ENCODE measurements at places on chromosomes 12 and 14.

DNA sequence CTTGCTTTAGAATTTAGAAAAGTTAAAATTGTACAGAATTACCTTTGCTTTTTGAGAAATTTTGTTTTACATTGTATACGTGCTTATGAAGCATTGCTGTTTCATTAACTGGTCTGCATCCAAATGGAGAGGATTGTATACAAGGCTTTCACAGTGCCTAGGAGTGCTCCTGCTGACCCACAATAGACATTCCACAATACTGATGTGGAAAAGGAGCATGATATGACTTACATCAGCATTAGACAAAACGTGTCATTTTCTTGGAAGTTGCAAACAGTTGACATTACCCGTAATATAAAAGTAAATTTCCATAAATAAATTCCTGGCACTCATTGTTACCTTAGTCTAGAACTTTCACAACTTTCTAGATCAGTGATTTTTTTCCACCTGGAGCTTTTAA, 1.9 kb downstream of the PRKD1 start:
- DNase-seq, result no peak

DNA sequence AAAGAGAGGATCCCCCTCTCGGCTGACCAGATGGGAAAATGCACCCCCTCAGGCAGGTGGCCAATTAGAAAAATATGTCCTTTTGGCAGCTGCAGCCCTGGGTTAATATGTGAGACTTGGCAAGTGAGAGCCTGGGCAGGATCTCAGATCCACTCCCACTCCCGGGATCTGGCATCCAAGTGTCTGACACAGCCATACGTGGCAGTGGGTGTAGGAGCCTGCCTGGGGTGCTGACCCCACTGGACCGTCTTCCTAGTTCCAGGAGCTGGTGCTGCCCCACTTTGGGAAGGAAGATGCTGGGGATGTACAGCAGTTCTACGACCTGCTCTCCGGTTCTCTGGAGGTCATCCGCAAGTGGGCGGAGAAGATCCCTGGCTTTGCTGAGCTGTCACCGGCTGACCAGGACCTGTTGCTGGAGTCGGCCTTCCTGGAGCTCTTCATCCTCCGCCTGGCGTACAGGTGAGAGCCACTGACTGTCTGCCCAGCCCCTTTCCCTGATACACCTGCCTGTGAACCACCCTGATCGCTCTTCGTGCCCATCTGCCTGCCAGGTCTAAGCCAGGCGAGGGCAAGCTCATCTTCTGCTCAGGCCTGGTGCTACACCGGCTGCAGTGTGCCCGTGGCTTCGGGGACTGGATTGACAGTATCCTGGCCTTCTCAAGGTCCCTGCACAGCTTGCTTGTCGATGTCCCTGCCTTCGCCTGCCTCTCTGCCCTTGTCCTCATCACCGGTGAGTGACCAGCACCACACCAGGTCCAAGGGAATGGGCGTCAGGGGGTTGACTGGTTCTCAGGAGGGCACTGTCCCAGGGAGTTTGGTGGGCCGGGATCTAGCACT, 5.8 kb downstream of the NR4A1 start:
- DNase-seq, result no peak

- DNase-seq, result no peak
Measured at GRCh38 chr14:33949411-33949893, 1.4 kb downstream of the EGLN3 start.

DNA sequence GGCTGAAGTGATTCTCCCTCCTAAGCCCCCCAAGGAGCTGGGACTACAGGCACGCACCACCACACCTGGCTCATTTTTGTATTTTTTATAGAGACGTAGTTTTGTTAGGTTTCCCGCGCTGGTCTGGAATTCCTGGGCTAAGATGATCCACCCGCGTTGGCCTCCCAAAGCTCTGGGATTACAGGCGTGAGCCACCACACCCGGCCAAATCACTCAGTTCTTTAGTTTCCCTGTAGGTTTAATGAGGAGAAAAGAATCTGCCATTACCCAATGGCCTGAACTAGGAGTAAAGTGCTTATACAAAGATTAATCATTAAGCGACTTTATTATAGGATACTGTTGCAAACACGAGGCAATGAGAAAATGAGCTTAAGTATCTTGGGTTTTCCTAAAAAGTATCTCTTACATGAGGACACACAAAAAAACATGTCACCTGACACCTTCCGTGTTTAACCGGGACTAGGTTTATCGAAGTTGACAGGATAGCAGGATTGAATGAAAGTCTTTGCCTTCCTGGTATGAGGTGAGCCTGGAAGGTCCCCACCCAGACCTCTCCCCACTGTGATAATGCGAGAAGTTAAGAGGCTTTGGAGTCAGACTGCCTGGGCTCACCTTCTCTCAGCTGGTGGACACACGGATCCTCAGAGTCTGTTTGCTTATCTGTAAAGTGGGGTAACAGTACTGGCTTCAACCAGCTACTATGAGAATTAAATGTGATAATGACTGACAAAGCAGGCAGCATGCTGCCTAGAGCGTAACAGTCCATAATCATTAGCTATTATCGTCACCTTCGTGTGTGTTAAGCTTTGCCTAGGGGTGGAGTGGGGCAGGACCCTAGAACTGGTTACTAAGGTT, 133.5 kb upstream of the KRAS start:
- DNase-seq, result no peak

DNA sequence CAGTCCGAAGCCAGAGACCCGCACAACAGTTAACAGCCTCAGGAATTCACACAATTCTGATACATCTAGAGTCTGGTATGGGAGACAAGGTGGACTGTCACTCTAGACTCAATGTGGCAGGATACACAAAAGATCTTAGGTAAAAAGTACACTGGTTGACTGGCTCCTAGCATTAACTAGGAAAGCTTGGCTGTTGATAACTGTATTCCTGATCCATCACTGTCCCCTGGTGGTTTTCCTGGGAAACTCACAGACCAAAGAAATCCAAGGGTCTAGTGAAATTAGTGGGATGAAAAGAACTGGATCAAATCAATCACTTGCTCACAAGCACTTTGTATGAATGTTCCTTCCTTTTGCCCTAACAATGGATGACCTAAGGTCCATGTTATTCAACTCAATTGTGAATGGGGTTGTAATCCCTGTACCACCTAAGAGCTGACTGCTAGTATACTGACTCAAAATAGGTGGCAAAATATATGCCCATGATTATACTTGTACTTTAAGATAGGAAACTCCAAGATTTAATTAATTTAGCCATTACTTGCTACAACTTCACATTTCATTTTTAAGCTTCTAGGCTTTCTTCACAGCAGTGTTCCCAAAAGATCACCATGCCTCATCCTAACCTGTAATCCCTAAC, 14.0 kb downstream of the NPC2 start:
- DNase-seq, result no peak

- DNase-seq, result no peak
Measured at GRCh38 chr12:21775133-21775820, 771 bp upstream of the KCNJ8 start.

DNA sequence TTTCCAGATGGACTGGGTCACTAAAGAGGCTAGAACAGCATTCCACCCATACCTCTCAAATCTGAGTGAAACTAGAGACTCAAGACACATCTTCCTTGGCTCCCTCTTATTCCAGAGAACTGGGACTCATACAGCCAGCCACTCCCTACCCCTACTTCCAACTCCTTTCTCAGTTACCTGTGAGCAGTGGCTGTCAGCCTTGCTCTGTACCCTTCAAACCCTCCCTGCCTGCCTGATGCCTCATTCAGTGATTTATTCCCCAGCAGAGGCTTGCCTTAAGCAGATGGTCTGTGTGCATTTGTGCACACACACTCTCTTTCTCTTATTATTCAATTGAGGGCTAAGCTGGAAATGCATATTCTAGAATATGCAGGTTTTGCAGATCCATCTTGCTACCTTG, 14.6 kb downstream of the GPR84 start:
- no peak for DNase-seq

DNA sequence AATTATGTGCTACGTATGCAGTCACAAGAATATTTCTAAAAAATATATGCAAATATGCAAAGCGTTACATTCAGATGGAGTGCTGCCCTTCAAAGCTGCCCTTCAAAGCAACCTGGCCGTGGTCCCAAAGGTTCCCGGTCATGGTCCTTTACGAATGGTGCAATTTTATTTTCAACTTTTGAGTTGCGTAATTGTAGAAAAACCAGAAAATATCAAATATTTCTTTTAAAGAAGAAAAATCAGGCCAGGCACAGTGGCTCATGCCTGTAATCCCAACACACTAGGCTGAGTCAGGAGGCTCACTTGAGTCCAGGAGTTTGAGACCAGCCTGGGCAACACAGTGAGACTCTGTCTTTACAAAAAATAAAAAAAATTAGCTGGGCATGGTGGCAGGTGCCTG, 21.4 kb downstream of the CLSTN3 start:
- no peak for DNase-seq

GRCh38 chr12:18923721-18924120, 185.8 kb downstream of the CAPZA3 start:
- DNase-seq, result no peak

- DNase-seq, result no peak
Measured at GRCh38 chr12:95386051-95386450, 87.9 kb upstream of the METAP2 start.

GRCh38 chr12:96814200-96814599, 92.9 kb upstream of the NEDD1 start:
- no peak for DNase-seq
